ENCODE measurements at places on chromosomes 3 and 15.

DNA sequence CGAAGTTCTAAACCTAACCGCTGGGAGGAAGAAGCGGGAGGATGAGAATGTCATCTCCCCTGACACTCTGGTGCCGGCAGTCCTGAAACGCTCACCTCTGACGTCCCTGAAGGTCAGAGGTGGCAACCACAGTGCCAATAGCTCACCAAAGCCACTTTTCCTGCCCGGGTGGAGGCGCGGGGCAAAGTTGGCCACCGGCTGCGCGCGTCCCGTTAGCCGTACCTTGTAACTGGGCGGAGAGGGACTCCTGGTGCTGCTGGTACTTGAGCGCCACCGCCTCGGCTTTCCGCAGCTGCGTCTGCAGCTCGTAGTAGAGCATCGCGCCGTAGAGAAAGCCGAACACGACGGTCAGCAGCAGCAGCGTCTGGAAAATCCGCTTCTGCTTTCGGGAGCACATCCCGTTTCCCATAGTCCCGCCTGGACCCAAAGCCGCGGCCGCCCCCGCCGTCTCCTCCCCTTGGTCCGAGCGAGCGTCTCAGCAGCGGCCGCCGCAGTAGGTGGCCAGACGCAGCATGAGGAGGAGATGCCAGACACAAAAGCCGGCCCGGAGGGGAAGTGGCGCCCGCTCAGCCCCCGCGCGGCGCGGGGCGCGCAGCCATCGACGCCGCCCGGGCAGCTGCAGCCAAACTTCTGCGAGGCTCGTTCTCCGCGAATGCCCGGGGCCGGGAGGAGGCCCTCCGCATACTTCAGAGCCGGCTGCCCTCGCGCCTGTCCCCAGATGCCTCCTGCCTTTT, 680 bp downstream of the GOLIM4 start:
- DNase-seq: no peak

GRCh38 chr3:148500881-148501280, 196.8 kb upstream of the AGTR1 start:
- DNase-seq: no peak

- no peak for DNase-seq
These were observed 488.3 kb upstream of the ALCAM start for GRCh38 chr3:104878395-104878794.

- DNase-seq: no peak
These were observed 50.5 kb downstream of the HRH1 start for GRCh38 chr3:11204697-11205348.

- no peak for DNase-seq
These were observed 249.6 kb downstream of the MBNL1 start for GRCh38 chr3:152518346-152518745.

- DNase-seq: peak; percentile 67
These were observed 59.7 kb downstream of the GRIP2 start for GRCh38 chr3:14480207-14481017.

DNA sequence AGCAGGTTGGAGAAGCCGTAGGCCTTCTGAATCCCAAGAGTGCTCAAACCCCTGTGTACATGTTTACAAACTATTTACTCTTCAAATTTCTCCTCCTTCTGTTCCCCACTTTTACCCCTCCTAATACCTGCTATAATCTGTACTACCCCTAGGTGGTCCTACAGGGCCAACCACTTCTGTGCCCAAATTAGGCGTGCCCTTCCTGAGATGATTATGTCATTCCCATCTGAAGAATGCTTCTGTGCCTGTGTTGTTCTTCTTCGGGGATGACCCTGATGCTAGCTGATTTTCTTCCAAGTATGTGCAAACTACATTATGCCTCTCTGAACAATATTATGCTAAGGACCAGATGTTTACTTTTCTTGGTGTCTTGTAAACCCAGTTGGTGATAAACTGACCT, 20.5 kb downstream of the RBP2 start:
- no peak for DNase-seq

DNA sequence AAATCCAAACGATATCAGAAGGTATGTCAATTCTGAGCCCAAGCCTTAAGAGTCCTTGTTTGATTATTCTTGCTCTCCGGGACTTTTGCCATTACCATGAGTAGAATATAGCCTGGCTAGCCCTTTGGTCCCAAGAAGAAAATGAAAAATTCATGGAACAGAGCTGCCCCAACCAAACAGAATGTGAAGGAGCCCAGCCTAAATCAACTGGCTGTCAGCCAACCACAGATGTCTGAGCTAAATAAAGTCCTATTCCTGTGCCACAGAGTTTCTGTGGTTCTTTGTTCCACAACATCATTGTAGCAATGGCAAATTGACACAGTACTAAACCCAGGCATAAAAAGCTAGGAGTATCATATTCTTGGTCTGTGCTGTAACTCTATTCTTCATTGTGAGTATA, 185.2 kb downstream of the CPNE4 start:
- DNase-seq: no peak

- DNase-seq: no peak
These were observed 4.3 kb downstream of the TMPRSS7 start for GRCh38 chr3:112038863-112039262.

GRCh38 chr3:31567036-31567435, 34.3 kb downstream of the STT3B start:
- DNase-seq: no peak

DNA sequence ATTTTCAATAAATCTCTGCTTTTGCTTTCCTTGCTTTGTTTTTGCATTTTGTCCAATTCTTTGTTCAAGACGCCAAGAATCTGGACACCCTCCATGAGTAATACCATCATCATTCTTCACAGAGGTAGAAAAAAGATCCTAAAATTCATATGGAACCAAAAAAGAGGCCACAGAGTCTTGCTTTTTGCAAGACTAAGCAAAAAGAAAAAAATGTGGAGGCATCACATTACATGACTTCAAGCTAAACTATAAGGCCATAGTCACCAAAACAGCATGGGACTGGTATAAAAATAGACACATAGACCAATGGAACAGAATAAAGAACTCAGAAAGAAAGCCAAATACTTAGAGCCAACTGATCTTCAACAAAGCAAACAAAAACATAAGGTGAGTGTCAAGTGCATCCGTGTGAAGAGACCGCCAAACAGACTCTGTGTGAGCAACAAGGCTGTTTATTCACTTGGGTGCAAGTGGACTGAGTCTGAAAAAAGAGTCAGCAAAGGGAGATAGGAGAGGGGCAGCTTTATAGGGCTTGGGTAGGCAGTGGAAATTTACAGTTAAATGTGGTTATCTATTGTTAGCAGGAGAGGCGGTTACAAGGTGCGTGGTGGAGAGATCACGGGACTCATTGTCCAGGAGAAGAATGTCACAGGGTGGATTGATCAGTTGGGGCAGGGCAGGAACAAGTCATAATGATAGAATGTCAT, 10.9 kb downstream of the STRIT1 start:
- DNase-seq: no peak

DNA sequence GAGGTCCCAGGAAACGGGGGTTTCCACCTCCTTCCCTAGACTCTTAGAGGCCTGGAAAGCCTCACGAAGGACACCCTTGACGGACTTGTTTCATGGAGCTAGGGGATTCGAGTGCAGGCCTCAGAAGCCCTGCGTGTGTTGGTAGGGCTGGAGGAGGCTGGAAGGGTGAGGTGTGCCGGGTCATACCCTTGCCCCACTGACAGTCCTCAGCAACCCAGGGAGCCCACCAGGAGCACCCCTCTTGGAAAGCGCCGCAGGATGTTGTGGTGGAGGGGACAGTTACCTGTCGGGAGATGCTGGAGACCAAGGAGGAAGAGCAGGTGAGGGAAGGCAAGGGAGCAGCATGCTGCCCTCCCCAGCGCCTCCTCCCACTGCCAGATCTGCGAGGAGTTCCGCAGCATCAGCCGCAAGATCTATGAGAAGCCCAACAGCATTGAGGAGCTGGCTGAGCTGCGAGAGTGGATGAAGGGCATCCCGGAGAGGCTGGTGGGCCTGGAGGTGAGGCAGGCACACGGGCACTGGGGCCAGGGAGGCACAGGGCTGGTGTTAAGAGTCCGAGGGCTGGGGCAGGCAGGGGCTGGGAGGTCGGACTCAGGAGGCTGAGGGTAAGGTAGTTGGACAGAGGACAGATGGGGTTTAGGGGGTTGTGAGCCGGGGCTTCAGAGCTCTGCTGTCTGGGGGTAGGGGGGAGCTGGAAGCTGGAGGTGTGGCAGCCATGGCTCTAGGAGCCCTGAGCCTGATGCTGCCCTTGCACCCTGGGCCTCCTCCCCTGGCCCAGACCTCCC, 33.7 kb downstream of the DNAH1 start:
- no peak for DNase-seq

- no peak for DNase-seq
These were observed 86.1 kb upstream of the SERPINI2 start for GRCh38 chr3:167559924-167560323.

DNA sequence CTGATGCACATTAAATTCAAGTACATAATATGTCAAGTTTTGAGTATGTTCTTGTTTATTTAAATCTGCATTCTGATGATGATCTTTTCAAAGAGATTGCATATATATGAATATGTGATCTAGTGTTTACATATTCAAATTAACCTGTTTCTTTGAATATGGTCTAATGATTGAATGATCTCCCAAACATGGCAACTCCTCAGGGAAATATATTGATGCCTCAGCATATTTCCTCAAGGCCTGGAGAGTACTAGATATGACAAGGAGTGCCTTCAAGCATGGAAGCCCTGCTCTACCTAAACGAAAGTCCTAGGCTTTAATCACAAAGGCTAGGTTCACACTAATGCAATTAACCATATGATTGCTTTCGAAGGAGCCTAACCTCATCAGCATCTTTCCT, 532.8 kb downstream of the ZIC1 start:
- no peak for DNase-seq

DNA sequence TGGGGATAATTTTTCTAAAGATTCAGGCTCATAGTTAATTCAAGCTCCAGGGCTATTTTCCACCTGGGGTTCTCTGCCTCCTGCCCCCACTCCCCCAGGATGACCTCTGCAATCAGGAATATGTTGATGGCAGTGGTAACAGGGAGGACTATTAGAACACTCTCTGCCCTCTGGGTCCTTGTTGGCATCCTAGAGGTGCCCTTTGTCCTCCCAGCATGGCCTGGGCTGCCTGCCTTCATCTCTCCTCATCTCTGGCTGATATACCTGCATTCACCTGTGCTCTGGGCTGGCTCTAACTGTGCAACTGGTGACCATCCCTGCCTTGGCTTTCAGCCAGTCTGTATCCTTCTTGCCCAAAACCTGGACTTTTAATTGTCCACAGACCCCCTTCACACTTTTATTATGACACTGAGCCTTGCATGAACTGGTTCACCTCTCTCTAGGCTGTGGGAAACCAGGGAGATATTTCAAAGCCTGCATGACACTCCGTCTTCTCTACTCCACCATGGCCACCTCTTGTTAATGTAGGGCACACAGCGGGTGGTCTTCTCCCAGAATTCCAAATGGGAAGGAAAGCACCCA, 199.8 kb downstream of the THSD4 start:
- no peak for DNase-seq

DNA sequence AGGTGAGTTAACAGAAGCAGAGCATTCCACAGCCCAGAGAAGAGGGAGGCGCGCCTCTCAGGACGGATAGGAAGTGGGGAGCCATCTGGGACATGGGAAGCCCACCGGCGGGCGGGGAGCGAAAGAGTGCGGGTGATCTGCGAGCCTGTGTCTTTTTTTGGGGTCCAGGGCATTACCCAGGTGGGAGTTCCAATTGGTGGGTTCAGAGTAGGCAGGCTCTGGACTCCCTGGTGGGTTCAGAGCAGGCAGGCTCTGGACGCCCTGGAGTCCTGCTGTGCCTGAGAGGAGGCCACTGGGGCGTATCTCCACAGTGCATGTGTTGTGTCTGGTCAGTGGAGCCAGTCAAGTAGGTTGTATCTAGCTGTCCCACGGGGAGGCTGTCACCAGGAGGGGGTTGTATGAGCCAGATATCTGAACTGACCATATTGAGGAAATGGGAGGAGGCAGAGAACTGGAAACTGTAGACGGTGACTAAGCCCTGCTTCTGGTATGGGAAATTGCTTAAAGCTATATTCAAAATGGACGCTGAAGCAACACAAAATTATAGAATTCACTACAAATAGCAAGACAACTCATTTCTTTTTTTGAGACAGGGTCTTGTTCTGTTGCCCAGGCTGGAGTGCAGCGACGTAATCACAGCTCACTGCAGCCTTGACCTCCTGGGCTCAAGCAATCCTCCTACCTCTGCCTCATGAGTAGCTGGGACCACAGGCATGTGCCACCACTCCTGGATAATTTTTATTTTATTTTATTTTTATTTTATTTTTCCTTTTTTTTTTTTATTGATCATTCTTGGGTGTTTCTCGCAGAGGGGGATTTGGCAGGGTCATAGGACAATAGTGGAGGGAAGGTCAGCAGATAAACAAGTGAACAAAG, 34.5 kb upstream of the CHST2 start:
- peak; percentile 61 for DNase-seq

DNA sequence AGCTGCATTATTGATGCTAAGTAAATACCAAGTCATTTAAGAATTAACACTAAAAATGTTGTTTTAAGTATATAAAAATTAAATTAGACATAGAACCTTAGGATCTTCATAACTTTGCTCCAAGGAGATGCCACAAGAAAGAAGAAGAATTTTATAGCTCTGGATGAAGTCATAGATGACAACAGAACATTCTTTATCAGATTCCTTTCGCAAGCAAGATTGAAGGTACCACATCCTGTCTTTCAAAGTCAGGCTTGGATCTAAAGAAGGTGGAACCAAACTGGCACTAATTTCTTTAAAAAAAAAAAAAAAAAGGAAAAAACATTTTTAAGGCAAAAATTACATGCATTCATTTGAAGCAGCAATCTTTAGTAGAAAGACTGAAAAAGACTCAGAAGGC, 62.5 kb downstream of the POLQ start:
- DNase-seq: no peak

DNA sequence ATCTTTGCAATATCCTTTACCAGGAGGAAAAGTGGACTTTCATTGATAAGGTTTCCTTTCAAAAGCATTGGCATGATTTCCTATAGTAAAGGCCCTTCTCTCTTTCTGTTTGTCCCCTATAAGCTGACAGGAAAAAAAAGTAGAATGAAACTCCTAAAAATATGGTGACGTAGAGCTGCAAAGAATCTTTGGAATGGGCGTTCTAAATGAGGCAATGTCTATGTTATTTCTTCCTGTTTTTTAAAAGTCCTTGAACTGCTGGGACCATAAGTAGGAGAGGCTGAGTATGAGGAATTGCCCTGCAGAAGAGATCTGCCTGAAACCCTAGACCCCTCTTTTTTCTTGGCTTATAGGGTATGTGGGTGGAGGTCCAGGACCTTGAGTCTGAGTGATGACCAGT, 17.2 kb downstream of the ST3GAL6 start:
- no peak for DNase-seq

DNA sequence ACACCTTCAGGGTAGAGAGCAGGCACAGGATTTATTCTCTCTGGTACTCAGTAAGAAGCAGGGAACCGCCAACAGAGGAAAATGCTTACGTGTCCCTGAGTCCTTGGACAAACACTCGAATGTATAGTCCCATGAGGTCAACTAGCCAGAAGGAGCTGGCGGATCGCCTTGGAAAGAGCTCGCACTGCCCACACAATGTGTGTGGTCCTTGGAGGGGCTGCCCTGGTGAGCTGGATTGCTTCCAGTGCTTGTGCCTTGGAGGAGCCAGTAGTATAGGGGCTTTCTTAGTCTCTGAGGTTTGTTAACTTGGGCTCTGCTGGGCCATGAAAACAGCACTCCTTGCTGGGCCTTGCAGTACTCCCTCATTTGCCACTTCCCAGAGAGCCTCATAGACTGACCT, 40.7 kb upstream of the VILL start:
- no peak for DNase-seq

All from BE2C (cell line).